ENCODE measurements at places on chromosomes 2 and 18.

- no peak for DNase-seq
Observed at GRCh38 chr2:226608451-226608850, 191.2 kb downstream of the IRS1 start.

- DNase-seq, result no peak
Observed at GRCh38 chr2:88254437-88255091, 84.4 kb downstream of the THNSL2 start.

DNA sequence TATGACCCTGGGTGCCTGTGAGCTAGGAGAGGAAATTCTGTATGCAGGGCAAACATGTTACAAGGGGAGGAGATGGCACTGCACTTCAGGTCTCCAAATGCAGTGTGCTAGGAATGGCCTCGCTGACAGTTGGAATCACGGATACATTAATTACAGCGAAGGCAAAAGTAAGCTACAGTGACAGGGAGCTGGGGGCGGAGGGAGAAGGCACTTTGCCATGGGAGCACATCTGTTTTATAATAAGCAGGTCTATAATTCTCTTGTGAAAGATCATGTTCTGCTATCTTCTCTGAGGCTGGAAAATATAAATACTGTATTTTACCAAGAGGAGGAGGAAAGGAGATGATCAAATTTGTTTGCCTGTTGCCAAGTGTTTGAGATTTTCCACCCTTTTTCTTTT lies 56.3 kb upstream of the FZD5 start:
- DNase-seq, result no peak

GRCh38 chr2:157181234-157181633 lies 76.3 kb upstream of the GALNT5 start:
- no peak for DNase-seq

DNA sequence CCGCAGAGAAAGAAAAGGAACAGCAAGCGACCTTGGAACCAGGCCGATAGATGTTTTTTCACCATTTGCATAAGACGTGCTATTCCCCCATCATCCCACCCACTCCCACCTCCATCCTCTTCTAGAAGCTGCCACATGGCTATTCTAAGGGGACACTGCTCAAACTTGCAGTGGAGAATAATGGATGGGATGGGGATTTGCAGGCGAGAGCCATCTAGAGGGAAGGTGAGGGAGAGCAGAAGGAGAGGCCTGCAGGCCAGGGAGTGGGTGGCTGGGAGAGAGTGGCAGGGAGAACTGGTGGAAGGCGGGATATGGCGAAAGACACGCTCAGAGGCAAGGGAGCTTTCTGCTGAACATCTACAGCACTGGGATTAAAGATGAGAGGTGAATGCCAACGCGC lies 84.9 kb downstream of the MAPK4 start:
- no peak for DNase-seq

- DNase-seq, result no peak
Observed at GRCh38 chr2:98900721-98901120, 35.3 kb downstream of the CRACDL start.

DNA sequence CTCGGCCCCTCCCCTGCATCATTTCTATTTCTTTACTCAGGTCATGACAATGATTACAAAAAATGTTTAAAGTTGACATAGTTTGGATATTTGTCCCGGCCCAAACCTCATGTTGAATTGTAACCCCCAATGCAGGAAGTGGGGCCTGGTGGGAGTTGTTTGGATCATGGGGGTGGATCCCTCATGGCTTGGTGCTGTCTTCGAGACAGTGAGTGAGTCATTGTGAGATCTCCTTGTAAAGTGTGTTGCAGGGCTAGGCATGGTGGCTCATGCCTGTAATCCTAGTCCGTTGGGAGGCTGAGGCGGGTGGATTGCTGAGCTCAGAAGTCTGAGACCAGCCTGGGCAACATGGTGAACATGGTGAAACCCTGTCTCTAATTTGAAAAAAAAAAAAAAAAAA lies 9.2 kb upstream of the MAP4K4 start:
- no peak for DNase-seq

DNA sequence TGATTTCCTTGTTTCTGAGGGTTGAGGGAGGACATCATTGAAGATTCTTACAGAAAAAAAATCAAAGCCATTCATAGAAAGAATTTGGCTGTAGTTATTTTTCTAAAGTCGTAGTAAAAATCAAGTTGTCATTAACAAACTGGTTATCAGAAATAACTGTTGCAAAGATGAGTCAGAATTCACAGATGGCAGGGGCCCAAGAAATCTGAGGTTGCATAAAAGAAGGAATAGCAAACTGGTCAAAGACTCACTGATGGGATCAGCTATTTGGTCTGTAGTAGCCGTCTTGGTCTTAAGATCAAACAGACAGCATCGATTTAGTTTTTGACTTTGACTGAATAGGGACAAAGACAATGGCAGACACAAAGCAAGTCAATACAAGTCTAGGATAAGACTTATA lies 334.3 kb downstream of the FIGN start:
- no peak for DNase-seq

- DNase-seq, result no peak
Observed at GRCh38 chr2:88545118-88545517, 82.1 kb downstream of the EIF2AK3 start.
